ENCODE measurements at places on chromosomes 12 and 14.

- DNase-seq, result no peak
Measured at GRCh38 chr14:106141242-106142220, 615.1 kb downstream of the TMEM121 start.

DNA sequence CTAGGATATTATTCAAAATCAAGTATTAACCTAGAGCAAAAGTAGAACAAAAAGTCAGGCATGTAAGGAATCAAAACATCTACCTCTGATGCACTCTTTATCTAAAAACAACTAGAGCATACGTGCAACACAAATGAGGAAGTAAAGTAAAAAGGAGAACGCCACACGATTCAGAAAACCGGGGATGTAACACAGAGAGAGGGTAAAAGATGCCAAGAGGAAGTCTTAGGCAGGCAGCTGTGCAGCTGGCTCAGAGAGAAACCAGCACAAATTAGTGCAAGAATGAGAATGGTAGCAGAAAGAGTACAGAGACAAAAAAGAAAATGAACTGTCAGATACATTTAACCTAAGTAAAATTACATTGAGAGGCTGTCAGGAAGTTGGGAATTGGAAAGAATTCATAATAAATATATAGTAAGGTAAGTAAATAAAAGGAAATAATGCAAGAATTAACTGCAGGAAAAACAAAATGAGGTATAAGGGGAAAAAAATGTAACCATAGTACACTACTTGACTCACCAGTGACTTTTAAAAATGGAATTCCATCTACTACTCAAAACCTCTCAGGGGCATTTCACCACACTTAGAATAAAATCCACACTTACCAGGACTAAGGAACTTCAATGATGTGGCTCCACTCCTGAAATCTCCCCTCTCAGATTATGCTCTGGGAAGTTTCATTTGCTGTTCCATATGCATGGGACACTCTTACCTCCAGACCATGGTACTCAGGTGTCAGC, 17.1 kb downstream of the BCAT1 start:
- DNase-seq, result no peak

DNA sequence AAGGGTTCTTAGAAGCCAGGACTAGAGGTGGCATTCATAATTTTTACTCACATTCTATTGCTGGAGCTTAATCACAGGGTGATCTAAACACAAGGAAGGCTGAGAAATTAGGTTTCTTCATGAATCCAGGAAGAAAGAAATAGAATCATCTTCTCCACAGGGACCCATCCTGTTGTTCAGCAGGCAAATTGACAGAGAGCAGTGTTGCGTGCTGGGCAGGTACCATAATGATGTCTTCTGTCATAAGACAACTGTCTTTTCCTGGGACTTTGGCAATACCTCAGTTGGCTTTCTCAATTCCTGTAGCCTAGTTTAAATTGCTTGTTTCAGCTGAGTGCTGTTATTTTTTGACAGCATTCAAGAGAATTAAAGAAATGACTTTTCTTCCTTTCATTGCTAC, 468.0 kb upstream of the SYT1 start:
- no peak for DNase-seq

- DNase-seq, result no peak
Measured at GRCh38 chr14:84084056-84084630, 1445.8 kb upstream of the FLRT2 start.
